ENCODE measurements at places on chromosomes 12 and 14.

DNA sequence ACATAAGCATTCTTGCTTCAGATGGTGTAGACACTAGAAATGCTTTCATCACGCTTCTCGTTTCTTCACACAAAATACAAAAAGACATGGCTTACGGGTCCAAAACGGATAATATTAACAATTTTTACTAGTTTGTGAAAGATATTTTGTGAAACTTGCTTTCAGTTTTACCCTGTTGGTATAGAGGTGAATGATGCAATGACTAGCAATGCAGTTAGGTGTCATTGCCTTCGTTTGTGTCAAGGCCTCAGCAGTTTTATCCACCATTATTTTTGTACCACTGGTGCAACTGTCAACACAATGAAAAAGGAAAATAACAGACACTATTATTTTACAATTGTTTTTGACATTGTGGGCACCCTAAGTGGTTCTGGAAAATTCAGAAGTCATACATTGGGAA lies 323.0 kb downstream of the FLRT2 start:
- no peak for DNase-seq

DNA sequence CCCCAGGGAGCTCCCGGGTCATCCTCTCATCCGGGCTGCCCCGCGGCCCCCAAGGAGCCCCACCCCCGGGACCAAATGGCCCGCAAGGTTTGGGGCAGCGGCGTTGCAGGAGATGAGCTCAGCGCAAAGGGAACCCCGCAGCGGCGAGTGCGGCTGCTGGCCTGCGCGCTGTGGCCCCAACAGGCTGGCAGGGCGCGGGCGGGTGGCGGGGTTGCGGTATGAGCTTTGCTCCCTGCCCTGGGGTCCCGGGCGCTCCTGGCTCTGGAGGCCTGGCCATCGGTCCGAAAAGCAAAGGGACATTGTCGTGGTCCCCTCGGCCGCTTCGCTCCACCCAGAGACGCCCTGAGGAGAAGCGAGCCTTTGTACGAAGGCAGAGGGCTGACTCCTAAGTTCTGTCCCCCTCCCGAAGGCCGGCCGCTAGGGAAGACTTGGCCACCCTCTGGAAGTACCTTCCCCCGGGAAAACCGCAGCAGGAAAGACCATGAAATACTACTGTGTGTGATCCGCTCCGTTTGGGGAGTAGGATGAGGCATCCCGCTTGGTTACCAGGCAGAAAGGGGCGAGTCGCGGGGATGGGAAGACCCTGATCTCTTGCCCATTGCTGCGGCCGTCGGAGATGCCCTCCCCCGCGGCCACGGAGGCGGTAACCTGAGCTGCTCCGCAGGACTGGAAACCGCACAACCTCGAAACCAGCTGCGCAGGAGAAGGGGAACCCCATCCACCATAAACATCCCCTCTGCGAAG lies 620 bp upstream of the NID2 start:
- DNase-seq = peak; percentile 52

- DNase-seq = no peak
These were observed 871 bp upstream of the COQ5 start for GRCh38 chr12:120529641-120530417.

- DNase-seq = no peak
These were observed 1.6 kb downstream of the DNAJC14 start for GRCh38 chr12:55827806-55828205.

DNA sequence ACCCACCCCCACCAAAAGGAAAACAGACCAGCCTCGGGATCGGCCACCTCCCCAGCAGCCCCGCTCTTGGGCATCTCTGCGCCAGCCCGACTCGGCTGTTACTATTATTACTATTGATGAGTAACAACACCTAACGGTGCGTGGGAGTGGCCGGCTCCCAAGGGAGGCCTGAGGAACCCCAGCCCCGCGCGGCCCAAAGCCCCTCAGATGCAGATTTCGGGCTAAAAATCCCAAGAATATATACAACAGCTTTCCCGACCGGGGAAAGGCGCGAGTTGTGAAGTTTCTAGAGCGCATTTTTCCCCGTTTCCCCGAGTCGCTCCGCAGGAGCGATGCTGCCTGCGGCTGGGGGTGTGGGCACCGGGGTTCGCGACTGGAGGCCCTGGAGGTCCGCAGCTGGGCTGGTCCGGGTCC lies 565 bp downstream of the NT5DC3 start:
- DNase-seq = no peak

DNA sequence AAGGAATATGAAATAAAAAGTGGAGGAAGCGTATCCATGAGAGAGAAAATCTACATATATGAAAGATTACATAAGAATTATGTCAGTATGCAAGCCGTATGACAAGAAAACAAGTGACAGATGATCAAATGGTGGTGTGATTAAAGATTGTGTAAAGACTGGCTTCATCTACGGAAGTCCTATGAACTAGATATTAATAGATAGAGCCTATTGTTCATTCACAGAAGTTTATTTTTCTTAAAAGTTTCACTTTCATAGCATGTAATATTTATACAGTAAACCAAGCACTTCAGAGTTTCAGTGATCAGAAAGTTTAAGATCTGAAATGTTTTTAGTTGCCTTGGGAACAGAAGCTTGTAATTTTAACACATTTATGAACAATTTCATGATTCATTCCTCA lies 84.5 kb downstream of the VRK1 start:
- DNase-seq = no peak

DNA sequence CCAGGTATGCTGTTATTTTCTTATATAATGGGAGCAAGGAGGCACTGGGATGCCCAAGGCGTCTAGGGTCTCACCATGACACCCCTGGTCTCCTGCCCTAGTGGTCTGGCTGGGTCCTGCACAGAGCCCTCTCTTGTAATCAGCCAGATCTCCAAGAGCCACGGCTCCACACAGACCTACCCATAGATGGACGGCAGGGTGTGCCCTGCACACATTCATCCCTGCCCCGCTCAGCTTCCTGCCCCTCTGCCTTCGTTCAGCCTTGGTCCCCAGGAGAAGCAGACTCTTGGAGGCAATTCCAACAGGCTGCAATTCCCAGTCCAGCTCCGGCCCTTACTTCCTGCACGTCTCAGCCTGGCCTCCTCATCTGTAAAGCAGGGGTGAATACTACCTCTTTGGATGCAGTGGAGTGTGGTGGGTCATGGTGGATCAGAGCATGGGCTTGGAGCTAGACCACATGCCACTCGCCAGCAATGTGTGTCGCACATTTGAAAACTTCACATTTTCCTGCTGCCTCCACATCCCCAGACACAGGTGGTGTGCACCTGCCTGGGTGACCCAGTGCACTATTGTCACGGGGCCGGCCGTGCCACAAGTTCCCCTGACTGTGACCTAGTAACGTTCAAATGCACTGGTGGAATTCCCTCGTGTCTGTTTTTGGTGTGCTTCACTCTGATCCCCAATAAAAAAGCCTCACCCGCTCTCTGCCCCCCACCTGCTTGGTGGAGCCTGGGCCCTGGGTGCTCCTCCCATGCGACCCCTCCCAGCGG lies 171.1 kb upstream of the PRMT8 start:
- no peak for DNase-seq

GRCh38 chr14:24508155-24508840 lies at the start of gene CMA1:
Gene CMA1, minus strand, starts transcription at chr14:24508265. Its CDS starts 30 bp downstream, at chr14:24508235.
- no peak for DNase-seq

- DNase-seq = peak; percentile 24
These were observed 492.1 kb upstream of the TMEM132C start for GRCh38 chr12:127774828-127775227.

DNA sequence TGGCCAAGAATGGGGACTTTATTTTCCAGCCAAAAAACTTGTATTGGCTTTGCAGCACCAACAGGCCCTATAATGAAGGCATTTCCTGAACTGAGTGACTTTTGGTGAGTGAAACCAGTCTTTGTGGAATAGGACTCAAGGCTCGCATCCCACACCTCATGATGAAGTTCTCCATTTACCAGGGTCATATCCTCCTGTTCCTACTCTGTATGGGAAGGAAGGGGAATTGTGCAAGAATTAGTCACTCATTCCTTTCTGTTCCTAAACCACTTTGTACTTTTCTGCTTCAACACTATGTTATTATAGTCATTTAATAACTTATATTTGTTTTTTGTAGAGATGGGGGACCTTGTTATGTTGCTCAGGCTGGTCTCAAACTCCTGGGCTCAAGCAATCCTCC lies 2.3 kb upstream of the SPATS2 start:
- no peak for DNase-seq

GRCh38 chr14:93727039-93727740 lies 61.1 kb downstream of the PRIMA1 start:
- DNase-seq = no peak

DNA sequence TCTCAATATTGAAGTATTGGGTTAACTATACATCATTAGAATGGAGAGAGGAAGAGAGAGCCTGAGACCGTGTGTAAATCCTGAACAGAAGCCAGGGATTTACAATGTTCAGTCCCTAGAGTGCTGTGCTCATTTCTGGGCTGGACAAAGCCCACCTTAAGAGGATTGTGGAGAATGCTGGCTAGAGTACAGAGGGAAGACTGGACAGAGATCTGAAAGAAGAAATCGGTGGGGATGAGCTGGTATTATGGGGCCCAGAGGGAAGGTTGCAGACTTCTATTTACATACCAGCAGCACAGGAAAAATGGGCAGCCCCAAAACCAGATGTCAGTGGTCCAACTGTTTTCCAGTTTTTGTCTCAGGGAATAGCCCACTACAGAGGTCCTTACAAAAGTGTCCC lies 42.3 kb downstream of the RTN1 start:
- DNase-seq = no peak

DNA sequence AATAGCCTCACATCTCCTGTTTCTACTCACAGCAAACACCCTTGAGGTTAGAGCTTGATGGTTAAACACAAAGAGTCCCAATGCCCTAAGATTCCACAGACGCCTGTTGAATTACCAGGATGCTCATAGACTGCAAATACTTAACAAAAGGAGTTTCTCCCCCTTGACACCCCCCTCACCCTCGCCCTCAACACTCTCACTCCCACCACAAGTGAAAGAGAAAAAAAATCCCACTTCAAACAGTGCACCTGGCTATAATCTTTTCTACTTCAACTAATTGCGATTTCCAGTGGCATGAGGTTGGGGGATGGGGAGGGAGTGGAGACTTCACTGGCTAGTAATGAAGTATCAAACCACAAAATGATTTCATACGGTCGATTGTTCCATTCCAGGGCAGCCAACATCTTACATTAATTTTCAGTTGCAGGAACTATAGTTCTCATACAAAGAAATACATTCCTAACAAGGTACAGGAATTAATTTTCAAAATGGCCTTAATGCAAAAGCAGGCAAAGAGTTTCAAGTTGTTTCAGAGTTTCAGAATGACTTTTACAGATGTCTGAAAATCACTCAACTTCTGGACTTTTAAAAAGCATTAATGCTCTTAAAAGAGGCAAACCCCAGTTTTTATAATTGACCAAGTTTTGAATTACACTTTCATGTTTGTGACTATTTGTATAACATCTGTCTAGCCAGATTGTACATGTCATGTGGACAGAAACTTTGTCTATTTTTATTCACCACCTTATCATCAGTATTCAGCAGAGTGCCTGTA lies 390.7 kb downstream of the C12orf75 start:
- DNase-seq = no peak

DNA sequence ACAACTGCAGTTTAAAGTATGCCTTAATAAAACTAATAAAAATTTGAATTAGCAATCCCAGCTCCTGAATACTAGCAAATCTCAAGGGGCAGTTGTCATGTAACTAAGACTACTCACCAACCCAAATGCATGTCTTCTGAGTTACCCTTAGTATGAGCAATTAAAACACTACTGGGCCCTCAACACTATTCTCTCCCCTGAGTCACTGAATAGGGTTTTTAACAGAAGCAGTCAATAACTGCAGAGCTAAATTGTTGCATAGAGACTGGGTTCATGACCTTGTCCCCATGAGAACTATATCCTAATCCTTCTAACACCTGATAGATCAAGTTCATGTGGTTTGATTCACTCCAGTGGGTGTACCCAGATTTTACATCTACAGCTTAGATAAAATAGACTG lies 38.8 kb downstream of the MDM1 start:
- DNase-seq = no peak

- DNase-seq = no peak
These were observed 71.4 kb upstream of the GNPNAT1 start for GRCh38 chr14:52862632-52863333.

GRCh38 chr12:7180685-7181084 lies 8.8 kb upstream of the PEX5 start:
- DNase-seq = no peak

DNA sequence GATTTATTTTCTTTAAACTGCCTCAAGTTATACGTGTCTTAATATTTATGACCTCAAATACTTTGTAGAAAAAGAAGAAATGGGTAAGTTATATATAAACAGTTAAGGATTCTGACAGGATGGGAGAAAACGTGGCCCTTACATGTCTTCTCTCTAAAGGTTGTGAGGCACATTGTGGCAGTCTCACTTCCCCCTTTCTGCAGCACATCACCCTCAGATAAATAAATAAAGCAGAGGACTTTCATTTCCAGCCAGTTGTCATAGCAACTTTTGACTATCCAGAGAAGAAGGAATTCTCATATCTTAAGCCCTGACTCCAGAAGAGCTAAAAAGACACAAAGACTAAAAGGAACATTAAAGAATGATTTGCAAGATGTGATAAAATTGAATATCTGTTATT lies 28.8 kb upstream of the CEP83 start:
- no peak for DNase-seq

DNA sequence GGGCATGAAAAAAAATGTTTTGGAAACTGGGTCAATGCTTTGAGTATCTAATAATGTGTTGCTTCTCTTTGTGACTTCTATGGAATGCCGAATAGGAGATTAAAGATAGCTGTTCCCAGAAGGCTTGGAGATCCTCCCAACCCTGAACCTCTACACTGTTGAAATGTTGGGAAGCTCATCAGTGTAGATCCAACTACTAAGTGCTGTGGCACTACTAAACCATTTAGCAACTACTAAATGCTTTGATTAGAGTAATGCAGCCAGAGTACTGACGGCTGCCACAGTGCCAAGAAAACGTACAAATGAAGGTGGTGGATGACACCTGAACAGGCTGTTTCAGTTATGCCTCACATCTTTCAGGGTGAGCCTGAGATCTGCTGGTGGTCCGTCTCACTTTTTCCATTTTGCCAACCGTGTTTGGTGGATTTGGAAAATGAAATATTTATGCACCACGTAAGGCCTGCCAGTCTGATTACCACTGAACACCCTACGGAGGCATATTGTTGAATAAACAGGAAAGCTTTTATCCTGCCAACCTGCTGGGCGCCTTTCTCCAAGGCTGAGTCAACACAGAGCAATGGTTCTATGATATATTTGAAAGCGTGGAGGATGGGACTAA lies 938.0 kb upstream of the FLRT2 start:
- DNase-seq = no peak

DNA sequence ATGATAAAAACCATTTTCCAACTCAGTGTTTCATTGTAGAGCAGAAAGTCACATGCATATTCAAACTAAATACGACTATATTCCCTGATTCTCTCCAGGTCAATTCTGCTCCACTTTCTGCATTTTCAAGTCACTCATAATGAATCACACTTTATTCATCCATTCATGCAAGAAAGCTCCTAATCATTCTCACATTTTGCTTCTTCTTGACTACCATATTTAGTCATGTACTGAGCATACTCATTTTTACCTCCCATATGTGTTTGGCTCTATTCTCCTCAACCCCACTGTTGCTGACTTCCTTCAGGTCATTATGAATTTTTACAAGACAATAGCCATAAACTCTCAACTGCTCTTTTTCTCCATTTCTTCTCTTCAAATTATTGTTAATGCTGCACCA lies 43.4 kb upstream of the PIK3C2G start:
- no peak for DNase-seq

Measured in caudate nucleus (tissue), 63 donors.